MCF 10A (cell line): ENCODE measurements at places on chromosomes 6 and 20.

DNA sequence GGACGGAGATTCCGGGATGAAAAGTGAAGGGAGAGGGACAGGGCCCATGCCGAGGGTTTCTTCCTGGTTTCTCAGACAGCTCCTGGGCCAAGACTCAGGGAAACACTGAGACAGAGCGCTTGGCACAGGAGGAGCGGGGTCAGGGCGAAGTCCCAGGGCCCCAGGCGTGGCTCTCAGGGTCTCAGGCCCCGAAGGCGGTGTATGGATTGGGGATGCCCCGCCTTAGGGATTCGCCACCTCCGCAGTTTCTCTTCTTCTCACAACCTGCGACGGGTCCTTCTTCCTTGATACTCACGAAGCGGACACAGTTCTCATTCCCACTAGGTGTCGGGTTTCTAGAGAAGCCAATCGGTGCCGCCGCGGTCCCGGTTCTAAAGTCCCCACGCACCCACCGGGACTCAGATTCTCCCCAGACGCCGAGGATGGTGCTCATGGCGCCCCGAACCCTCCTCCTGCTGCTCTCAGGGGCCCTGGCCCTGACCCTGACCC is 55.0 kb upstream of the HLA-A start:
- DNase-seq, result peak; percentile 49

DNA sequence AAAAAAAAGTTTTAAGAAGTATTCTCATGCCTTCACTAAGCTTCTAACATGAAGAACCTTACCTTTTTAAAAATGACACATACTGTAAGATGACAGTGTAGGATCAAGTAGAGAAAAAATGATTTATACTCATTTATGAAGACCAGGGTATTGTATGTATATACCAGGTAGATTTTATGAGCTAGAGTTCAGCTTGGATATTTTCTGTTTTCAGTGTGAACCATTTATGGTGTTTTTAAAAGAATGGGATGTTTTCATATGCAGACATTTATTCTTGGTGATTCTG is 24.4 kb downstream of the DUSP22 start:
- DNase-seq, result no peak

GRCh38 chr20:39523405-39523804 is 561.3 kb downstream of the DHX35 start:
- no peak for DNase-seq

- DNase-seq, result peak; percentile 35
These were observed 55.4 kb upstream of the TMX4 start for GRCh38 chr20:8074931-8075330.

DNA sequence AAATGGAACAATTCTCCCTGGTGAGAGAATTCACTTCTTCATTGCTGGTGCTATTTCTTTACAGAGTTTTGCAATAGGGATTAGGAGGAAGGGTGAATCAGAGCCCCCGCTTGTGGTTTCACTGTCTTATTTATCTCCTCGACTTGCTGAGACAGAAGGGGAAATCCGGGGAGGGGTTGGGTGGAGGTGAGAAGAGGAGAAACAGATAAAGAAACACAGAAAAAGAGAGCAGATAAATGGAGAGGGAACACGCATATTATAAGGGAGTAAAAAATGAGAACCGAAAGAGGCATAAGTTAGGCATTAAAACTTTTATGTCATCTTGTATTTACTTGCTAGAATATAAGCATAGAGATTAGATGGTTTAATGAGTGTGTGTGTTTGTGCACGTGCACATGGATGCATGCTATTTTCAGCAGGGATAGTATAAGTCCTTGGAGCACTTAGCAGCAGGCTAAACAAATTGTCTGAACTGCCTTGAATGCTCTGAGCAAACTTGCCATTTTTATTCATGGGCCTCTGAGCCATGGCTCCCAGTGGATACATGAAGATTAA is 105.0 kb downstream of the OLIG3 start:
- peak; percentile 73 for DNase-seq

DNA sequence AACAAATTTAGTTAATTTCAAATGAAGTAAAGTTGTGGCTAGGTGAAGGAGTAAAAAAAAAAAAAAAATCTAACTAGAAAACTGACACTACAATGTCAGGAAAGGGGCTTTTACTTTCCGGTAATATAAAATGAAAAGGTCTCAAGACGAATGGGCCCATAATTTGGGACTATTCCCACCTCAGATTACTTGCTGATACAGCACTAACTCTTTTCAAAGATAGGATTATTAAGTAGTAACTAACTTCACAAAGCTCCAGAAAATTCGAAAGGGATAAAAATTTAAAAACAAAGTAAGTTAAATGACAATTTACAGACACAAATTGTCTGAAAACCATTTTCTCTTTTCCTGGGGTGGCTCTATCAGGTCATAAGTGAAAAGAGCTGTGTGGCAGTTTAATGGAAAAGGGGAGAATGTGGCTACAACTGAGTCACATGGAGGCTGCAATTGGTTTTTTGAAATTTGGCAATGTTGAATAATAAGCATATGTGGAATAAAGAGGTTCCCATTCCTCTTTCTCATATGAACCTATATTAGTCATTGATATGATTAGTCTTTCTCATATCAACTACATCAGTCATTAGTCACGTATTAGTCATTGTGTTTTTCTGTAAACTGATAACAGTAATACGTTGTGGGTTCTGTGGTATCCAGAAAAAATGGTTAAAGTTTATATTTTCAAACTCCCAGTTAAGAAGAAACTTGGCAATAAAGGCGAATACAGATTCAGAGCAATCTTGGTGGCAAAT is 78.0 kb downstream of the RWDD2A start:
- peak; percentile 17 for DNase-seq

GRCh38 chr6:29112135-29112534 is 4.3 kb downstream of the OR2J3 start:
- DNase-seq, result peak; percentile 16

GRCh38 chr20:2285193-2285592 is 10.6 kb upstream of the TGM3 start:
- no peak for DNase-seq

GRCh38 chr20:40813708-40814630 is 124.9 kb upstream of the MAFB start:
- DNase-seq, result no peak

DNA sequence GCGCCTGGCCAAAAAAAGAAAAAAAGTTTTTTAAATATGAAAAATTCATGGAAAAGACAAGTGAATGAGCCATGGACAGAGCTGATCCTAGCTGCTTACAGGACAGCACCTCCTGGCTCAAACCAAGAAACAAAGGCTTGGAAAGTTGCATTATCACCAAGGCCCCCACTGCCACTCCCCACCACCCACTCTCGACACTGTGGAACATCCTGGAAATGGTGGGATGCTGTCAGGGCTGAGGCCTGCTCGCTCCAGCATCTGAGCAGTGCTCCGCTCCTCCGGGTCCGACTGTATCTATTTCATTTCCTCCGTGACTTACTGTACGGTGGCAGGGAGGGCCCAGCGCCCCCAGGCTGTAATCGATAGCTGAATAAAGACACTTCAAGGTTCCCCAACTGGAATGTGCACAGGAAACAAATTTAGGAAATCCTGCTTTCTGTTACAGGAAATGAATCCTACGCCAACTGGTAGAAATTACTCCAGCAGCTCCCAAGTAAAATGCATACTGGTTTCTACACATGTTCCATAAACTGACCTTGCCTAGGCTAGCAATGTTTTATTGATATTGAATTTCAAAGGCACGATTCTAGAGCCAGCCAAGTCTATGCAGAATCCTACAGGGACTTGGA is 109.5 kb upstream of the NFATC2 start:
- DNase-seq, result no peak

DNA sequence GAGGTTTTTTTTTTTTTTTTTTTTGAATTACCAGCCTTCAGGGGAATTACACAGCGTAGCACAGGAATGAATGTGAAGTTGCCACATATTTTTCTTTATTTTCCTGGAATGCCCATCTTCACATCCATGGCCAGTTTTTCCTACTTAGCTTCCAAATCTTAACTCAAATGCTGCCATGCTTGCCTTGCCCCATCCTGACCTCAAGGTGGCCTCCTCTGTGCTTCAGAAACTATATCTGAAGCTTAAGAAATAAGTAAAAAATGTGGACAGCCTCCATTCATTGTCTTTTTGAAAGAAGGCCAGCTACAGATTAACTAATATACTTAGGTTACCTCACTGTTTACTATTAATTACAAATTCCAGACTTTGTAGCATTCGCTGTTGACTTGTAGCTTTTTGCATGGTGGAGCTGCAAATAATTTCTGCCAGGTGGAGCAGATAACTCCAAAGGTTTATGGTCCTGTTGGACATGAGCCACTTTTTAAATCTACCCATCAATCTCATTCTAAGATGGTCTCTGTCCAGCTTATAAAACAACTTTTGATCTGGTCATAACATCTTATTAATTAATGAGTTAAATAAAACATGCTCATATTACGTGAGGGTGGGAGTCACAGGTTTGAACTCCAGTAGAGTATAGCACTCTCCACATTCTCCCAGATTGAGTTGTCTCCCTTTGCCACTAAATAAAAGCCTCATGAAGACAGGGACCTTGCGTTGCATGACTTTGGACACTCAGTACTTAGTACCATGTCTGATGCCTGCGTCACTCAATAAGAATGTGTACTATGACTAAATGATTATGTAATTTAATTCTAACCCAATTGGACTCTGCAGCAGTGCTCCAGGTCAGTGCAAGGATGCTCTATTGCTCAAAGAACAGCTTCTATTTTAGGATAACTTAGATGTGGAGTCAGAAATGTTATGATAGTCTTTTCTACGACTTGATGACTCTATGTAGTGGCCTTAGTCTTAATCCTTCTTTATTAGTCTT is 678.6 kb upstream of the CITED2 start:
- DNase-seq, result no peak

DNA sequence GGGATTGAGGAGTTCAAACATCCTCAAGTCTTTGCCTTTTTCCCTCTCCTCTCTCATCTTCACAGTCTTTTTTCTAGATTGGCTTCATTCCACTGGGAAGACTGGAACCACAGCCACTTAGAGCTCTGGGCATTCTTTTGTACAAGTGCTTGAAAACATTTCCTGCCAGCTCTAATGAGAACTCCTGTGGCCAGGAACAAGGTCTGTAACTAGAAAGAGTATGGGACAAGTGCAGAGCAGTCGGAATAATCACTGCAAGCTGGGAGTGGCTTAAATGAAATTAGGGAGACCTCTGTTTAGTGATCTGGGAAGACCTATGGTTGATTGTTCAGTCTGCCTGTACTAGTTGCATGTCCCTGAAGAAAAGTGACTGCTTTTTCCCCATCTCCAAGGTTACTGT is 41.0 kb upstream of the SMIM8 start:
- no peak for DNase-seq

DNA sequence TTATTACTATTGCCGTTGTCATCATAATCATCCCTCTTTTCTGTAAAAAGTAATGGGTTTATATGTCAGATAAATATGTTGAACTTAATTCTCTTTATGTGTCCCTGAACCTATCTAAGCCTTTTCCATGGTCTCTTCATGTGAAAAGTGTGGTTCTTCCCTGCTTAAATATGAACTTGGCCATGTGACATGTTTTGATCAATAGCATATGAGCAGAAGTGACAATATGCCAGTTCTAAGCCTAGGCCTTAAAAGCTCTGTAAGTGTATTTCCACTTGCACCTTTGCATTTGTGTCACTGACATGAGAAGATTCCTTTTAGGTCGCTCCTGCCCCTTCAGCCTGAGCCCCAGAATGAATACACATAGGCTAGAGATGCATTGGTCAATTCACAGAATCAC is 188.4 kb upstream of the CCN2 start:
- DNase-seq, result no peak

DNA sequence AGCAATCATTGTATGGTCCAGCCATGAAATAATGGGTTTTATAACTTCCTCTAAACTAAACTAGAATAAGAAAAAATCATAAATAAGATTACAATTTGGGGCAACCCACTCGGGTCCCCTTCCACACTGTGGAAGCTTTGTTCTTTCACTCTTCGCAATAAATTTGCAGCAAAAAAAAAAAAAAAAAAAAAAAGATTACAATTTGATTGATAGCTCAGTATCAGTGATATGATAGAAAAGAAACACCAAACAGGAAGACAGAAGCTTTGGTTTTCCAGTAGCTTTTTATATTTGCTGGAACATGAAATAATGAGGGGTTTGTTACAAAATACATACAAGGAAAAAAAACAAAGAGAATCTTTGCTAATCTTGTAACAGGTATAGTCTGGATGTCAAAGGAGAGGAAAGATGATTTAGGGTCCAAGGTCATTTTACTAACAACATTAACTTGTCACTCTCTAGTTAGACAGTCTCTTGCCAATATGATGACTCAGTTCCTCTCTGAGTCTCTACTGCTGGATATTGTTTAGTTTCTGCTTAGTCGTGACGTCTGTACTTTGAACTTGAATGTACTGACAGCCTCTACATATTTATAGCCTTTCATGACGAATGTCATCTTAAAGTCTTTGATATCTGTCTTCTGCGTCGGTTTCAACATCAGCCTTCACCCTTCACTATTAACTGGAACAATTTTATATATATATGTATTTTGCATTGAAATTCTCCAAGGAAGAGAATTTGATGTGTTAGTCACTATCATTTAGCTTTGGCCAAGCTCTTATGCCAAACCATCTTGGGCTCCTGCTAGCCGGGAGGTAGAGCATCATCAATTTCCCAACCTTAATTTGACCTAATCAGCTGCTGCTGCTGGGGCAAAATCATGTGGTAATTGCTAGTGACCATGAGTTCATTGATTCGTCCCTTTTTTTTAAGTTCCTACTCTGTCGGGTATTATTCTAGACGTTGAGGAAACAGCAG is 213.1 kb upstream of the STXBP5 start:
- DNase-seq, result peak; percentile 88

DNA sequence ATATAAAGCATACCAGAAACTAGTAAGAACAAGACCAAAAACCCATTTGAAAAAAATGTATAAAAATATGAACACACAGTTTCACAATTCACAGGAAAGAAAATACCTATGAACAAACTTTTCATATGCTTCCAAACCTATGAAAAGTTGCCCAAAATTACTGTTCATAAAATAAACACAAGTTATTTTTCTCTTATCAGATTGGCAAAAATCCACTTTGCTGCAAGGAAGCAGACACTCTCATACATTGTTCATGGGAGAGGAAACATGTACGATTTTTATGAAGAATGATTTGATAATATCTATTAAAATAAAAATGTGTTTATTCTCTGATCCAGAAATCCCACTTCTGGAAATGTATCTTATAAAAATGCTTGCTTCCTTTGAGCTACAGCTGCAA is 40.0 kb upstream of the OCSTAMP start:
- no peak for DNase-seq

GRCh38 chr20:19453862-19454261 is 241.4 kb downstream of the SLC24A3 start:
- no peak for DNase-seq

GRCh38 chr6:133891149-133891926 is 2.4 kb downstream of the TCF21 start:
- DNase-seq, result peak; percentile 20

- DNase-seq, result no peak
These were observed 14.6 kb downstream of the RPS6KA2 start for GRCh38 chr6:166612471-166612881.

- no peak for DNase-seq
These were observed 109.1 kb upstream of the TIAM2 start for GRCh38 chr6:154886016-154886415.

DNA sequence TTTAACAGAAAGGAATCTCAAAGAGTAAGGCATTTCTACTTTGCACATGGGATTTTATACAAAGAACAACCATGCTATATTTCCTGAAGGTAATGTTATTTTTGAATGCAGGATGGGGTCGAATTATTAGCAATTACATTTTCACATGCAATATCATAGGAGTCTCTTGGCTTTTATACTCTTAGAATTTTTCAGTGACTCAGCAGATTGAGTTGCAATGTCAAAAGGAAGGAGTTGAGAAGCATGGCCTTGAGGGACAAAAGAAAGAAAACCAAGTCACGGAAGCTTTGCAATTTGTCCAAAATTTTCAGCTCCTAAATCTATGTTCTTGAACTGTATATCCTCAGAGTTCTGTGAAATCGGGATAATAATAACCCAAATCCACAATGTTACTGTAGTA is 181.1 kb downstream of the GRM1 start:
- DNase-seq, result no peak

- DNase-seq, result no peak
These were observed 414.7 kb downstream of the PTPRT start for GRCh38 chr20:42775037-42775436.
